A549 treated with AZD2906 at 1 μM for 4 hours (cell line): ENCODE measurements at places on chromosomes 3 and 15. TPM values are rescaled to one million over a fixed set of nuclear protein-coding genes. Genes with fewer than 3 reads are reported as not detected.

PODXL2 gene
- 9.2 to 11.6 TPM (median 10.0 TPM) in 5 replicates for total RNA-seq

TPRG1 gene
- 0.18 to 0.33 TPM (median 0.28 TPM) in 5 replicates for total RNA-seq

SLCO2A1 gene
- 0.15 to 0.41 TPM (median 0.22 TPM) in 5 replicates for total RNA-seq

EIF2A gene
- total RNA-seq: 58.5 to 96.4 TPM (median 65.2 TPM) in 5 replicates

CCDC9B gene
- 19.1 to 21.4 TPM (median 20.8 TPM) in 5 replicates for total RNA-seq

SYNPR gene
- not detected in 5 replicates for total RNA-seq

UROC1 gene
- not detected in 5 replicates for total RNA-seq

SLC22A13 gene
- total RNA-seq: 0.06 to 0.14 TPM (median 0.09 TPM) in 4 of 5 replicates, not detected in the other

IFT57 gene
- 35.0 to 54.8 TPM (median 41.0 TPM) in 5 replicates for total RNA-seq

SLC12A1 gene
- not detected in 5 replicates for total RNA-seq

TMCO5A gene
- not detected in 5 replicates for total RNA-seq
